ENCODE measurements at places on chromosomes 4 and X.

DNA sequence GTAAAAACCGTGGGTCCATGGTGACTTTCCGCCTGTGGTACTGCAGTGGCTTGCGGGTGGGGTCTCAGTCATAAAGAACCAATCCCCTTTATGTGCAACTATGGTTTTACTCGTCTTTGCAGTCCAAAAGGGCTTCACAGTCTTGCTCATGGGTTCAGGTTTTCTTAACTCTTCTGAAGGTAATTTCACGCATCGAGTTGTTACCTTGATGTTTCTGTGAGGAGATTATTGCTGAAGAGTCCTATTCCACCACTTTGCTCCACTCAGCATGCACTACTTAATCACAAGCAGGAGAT is 41.5 kb downstream of the F8 start:
- no peak for DNase-seq

GRCh38 chr4:80680934-80681333 is 345.4 kb downstream of the CFAP299 start:
- no peak for DNase-seq

GRCh38 chrX:127466211-127466610 is 586.0 kb downstream of the ACTRT1 start:
- DNase-seq, result no peak

GRCh38 chr4:153603258-153603657 is 80.8 kb upstream of the TLR2 start:
- no peak for DNase-seq

- DNase-seq, result no peak
Observed at GRCh38 chr4:1741208-1741607, 19.9 kb downstream of the TACC3 start.

GRCh38 chrX:2781226-2781571 is 29.4 kb downstream of the XG start:
- no peak for DNase-seq

GRCh38 chrX:150841456-150842197 is 56.8 kb downstream of the CD99L2 start:
- DNase-seq, result no peak

GRCh38 chrX:47697181-47697580 is 38.2 kb upstream of the UXT start:
- no peak for DNase-seq

GRCh38 chr4:73725985-73726384 is 14.4 kb upstream of the CXCL8 start:
- no peak for DNase-seq

DNA sequence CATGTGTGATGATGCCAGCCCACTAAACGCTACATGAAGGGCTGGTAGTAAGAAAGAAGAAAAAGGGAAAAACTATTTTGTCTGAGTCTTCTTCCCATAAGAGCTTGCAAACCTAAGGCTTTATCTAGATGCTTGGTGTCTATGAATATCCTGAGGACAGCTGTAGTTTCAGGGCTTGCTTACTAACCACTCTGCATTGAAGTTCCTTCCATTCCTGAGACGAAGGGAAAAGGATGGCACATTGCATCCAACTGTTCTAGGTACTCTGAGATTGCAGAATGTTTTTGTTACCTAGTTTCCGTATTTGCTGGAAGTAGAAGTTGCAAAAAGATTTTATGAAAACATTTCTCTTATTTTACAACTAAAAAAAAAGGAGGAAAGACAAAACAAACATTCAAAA is 544.6 kb downstream of the IL15 start:
- DNase-seq, result no peak

DNA sequence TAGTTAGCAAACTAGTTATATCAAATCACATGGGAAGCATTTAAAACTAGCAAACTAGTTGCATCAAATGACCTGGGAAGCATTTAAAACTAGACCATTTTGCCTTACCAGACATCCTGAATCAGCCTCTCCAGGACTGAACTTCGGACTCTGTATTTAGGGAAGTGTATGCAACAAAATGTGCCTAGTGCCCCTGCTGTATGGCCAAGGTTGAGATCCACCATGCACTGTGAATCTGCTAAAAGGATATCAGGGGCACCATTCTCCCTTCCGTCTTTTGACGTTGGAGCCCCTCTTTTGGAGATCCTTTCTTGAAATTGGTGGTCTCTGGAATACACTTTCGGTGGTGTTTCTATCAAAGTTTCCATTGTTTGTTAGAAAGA is 49.5 kb downstream of the CCNI start:
- DNase-seq, result no peak

DNA sequence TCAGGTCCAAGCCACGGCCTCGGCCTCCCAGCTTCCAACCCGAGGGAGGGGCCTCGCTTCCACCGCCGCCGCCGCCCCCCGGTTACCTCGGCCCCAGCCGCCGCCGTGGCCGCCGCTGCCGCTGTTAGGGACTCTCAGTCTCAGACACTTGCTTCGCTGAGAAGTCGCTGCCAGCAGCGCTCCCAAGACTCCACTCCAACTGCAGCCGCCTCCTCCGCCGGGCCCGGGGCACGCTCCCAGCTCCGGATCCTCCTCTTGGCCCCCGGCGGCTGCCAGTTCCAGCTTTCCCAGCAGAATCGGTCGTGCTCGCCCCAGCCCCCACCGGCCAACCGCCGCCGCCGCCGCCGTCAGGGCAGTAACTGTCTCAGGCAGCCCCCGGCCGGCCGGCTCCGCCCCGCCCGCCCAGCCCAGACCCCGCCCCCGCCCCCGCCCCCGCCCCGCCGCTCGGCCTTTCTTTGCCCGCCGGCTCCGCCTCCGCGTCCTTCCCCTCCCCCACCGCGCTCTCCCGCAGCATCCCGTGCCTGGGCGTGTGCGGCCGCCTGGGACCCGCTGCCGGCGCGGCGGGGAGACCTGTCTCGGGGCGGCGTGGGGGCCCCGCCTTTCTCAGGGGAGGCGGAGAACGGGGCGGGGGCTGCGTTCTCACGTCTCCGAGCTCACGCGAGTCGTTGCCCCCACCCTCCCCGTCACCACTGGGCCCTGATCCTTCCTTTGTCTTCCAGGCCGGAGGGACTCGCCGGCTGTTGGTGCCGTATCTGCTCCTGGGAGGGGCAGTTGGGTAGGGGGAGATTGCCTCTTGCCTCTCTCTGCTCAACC is at the start of gene ANKRD50:
ANKRD50 (minus strand) TSS at position 361 of the 813 bp plus-strand sequence. CDS start 2,221 bp downstream, outside the sequence.
- peak; percentile 85 for DNase-seq

DNA sequence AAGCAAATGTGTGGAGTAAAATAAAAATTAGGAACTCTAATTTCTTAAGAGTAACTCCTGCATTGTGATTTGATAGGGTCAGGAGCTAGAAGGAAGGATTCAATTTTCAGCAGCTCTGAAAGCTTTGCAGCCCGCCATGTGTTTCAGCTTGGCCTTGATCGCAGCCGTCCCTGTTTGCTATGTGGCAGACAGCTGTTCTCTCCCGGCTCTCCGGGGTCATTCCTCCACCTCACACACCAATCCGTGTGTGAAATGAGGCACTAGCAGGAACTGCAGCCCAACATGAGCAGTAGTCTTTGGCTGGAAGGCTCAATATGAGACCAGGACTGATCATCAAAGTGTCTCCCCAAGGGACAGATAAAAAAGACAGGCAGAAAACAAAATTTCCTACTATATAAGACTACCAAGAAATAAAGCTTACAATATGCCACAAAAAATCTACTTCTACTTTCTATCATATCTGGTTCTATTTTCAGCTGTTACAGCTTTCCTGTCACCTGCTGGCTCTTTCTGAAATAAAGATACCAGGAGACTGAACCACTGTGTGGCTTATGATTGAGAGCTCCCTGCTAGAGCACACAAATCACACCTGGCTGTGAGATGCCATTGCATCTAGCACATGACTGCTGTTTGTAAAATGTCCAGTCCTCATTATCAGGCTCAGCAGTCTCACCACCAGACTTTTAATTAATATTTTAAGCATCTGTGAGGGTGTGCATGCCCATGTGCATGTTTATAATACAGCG is 44.1 kb upstream of the SEC24B start:
- no peak for DNase-seq

DNA sequence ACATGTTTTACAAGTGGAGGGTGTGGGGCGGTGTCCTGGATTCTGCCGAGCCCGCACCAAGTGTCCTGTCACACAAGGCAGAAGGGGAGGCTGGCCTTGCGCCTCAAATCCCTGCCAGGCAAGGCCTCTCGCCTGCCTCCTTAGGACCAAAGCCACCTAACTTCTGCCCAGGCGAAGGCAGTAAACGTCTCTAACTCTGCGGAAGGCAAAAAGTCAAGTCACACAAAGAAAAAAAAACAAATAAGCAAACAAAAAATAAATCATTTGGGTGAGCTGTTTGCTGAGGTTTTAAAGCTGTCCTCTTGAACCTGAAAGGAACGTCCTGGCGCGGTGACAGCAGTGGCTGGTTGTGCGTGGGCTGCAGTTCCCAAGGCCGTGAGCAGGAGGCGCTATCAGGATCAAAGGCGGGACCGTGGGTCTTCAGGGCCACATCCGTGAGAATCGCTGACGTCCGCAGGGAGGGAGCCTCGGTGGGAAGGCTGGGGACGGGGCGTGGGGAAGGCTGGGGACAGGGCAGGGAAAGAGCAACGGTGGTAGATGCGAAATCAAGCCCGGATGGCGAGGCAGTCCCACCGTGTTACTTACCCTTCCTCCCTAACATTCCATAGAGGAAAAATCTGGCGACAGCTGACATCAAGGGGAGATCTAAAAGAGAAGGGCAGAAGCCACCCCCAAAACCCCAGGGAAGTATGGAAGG is 99.1 kb downstream of the TRAPPC11 start:
- DNase-seq, result no peak

- DNase-seq, result no peak
Observed at GRCh38 chr4:7383266-7383665, 51.5 kb downstream of the PSAPL1 start.

DNA sequence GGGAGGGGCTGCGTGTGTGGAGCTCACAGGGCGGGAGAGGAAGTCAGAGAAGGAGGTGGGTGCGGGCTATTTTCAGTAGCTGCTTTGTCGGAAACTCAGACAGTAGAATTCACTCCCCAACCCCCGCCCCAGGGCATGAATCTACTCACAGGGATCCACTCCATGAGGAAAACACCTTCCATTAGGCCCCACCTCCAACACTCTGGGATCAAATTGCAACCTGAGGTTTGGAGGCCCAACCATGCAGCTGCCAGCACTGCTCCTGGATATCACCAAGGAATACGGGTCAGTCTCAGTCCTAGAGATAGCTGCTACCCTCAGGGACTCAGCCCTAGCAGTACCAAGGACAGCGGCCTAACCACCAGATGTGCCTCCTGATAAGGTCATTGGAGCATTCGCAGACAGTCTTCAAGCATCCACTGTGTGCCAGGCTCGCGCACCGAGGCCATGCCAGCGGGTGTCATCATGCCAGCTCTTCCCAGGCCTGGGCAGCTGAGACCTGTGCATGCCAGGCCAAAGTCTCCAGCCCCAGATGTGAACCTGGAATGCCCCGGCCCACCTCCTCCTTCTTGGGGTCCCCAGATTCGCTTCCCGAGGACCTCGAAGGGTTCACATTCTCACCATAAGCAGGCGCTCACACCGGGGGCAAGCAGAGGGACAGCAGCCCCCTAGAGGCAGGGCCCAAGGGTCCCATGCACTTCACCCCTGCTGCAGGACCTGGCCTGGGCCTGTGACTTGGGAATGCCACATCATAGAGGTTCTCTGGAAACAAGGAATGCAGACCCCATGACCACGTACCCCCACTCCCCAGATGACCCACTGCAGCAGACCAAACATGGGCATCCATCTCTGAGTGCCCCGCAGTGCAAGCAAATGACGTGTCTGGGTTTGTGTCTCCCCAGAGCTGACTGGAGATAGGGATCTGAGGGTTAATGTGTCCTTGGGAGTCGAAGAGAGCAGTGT is 102.3 kb downstream of the ADRA2C start:
- no peak for DNase-seq

DNA sequence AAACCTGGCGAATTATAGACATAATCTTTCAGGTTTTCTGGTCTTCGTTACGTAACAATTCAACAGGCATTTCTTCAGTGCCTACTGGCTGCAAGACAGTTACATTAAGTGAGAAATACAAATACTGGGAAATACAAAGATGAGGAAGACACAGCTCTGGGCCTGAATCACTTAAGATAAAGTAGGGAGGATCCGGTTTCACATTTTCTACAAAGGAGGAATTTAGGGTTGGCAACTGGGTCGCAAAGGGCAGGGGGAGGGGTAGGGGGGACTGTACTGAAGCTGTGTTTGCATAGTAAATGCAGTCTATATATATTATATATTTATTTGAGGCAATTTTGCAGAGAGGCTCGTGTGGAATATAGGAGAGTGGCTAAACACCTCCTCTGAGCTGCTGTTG is 107.4 kb downstream of the MAML3 start:
- DNase-seq, result no peak

GRCh38 chr4:15340902-15341732 is 86.7 kb upstream of the C1QTNF7 start:
- DNase-seq, result no peak

GRCh38 chr4:114026447-114026846 is 47.0 kb upstream of the ARSJ start:
- no peak for DNase-seq

DNA sequence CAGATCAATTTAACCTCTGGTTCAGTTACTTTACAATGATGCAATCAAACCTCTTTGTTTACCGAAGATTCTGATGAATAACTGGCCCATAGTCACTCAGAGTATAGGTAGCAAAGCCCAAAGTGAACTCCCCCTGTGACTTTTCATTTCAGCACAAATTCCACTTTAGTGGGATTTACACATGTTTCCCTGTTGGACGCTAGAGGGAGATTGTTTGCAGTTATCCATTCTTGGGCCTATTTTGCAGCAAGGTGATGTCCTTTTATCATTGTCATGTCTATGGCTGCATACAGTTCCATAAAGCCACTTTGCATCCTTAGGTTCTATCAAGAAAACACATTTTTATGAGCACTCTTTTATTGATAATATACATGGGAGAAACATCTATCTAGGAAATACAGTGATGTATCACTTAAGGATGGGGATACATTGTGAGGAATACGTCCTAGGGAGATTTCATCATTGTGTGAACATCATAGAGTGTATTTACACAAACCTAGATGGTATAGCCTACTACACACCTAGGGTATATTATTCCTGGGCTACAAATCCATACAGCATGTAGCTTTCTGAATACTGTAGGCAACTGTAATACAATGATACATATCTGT is 14.5 kb upstream of the DKK2 start:
- DNase-seq, result no peak

GRCh38 chr4:150859453-150859852 is 155.6 kb downstream of the LRBA start:
- DNase-seq, result no peak

GRCh38 chr4:552019-552418 is 24.1 kb downstream of the TMEM271 start:
- DNase-seq, result no peak

GRCh38 chr4:180031330-180031729 is 2211.9 kb upstream of the TENM3 start:
- no peak for DNase-seq

- no peak for DNase-seq
Observed at GRCh38 chr4:158254292-158254691, 44.0 kb downstream of the TMEM144 start.

Measured in NCI-H345 (cell line).